ENCODE measurements at places on chromosomes 5 and 9. TPM values are rescaled to one million over a fixed set of nuclear protein-coding genes. Genes with fewer than 3 reads are reported as not detected.

DNA sequence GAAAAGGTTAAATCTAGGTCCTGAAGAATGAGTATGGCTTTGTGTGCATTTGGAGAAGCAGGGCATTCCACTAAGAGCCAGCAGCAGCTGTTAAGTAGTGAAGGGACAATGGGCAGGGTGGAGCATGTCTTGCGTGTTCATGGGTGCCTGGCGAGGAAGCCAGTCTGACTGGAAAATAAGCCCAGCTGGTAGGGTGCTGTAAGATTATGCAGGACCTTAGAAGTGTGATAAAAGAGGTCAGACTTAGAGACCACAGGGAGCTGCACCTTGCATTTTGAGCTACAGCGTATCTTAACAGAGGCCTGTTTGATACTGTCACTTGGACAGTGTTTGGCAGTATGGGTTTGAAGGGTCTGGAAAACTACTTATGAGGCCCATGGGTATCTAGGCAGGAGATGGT is 131.7 kb upstream of the ELL2 start:
- DNase-seq = peak; percentile 15

DNA sequence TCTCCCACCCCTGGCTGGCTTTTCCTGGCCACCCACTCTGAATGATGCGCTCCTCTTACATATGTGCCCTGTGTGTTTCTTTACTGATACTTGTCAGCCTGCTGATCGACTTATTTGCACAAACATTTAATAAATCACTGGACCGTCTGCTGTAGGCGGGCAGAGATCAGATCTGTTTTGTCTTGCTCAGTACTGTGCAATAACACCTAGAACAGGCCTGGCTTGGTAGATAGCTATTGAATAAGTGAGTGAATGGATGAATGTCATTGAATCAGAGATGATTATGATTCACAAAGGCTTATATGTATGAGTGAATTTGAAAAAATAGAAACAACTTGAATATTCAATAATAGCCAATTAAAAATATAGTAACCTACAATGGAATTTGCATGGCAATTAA is 165.1 kb downstream of the RGS3 start:
- no peak for DNase-seq

- no peak for DNase-seq
Measured at GRCh38 chr5:1032551-1033027, 24.0 kb downstream of the NKD2 start.

GRCh38 chr9:87573841-87574342 is 76.2 kb downstream of the DAPK1 start:
- DNase-seq = no peak

GRCh38 chr9:88379352-88379751 is 8.9 kb upstream of the SPIN1 start:
- DNase-seq = no peak

HTR1A gene
- not detected for total RNA-seq

GRCh38 chr5:1294835-1295649 is at the start of gene TERT:
TERT (minus strand) TSS chr5:1295068; CDS start chr5:1294989, 79 bp downstream.
- peak; percentile 59 for DNase-seq

SPAG8 gene
- 2.5 TPM for total RNA-seq

ZDHHC11B gene
- 0.41 TPM for total RNA-seq

TESK1 gene
- total RNA-seq = 71.9 TPM

GRCh38 chr5:93328833-93329232 is 252.2 kb downstream of the NR2F1-AS1 start:
- no peak for DNase-seq

SMIM33 gene
- total RNA-seq = 5.2 TPM

DNA sequence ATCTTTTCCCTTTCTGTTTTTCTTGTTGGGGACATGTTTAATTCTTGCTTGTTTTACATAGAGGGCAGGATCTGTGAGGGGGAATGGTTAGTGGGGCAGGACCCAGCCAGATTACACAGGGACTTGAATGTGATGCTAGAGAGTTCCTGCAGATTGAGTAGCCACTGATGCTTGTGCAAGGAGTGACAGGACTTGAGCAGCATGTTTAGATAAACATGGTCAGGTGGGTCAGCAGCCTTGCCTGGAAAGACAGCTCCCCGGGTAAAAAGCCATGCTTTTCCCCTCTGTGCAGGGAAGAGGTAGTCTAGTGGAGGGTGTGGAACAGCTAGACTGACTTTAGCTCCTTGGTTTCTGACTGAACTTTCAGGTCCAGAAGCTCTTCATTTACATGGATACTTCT is 261.2 kb downstream of the AOPEP start:
- no peak for DNase-seq

GRCh38 chr5:148378670-148379069 is 5.1 kb upstream of the FBXO38 start:
- no peak for DNase-seq

DNA sequence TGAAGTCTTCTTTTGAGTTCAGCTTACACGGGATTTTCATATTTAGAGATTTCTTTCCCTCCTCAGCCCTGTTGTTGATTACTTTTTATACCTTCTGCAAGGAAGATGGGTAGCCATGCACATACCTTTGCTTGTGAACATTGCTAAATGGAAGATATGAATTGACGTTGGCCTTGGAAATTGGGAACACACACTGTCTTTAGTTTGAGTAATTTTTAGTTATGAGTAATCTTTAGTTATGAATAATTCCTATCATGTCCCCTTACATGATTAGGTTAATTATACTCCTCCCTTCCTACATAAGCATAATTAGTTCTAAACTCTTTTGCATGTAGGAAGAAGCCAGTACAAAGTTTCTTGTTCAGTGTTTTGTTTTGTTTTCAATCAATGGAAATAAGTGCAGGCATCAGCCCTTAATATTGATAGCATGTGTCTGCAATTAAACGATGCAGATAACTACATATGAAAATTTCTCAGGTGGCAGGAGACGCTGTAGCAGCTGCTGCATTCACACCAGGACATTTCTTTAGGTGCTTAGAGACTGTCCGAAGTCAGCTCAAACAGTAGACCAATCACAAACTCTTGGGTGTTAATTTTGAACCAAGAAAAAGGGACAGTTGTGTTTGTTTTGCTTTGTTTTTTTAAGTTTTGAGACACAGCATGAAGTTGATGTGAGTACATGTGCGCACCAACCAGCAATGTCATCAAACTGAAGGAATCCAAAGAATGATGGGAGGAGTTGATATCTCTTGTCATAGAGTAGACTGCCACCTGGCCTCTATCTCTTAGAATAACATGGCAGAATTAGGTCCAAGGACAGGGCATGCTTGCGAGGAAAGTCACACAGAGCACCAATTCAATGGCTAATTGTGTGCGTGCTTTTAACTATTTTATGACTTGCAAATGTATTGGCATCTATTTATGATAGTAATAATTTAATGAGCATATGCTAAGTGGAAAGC is 51.4 kb downstream of the SMARCA2 start:
- DNase-seq = no peak

DNA sequence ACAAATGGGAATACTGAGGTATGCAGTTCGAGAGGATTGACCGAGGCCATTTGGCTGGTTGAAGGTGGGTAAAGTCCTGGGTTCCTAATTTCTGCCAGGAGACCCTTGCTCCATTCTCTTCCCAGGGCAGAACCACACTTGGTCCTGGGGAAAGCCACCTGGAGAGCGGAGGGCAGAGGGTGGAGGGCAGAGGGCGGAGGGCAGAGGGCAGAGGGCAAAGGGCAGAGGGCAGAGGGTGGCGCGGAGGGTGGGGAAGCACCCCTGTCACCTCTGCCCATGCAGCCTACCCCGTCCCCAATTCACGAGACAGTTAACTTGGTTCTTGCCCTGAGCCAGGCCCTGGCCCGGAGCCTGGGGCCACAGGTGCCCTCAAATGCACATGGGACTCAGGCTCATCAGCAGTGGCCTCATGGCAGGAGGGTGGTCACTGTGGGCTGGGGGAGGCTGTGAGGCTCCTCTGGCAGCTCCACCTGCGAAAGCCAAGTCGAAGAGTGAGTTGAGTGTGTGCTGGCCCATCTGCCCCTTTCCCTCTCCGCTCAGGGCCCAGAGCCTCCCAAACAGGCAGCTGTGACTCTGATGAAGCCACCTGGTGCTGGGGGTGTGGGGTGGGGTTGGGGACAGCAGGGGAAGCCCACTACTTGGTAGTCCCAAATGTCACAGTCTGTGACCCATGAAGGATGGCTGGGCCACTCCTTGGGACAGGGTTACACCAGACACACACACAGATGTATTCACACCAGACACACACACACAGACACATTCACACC is 28.0 kb upstream of the FCN1 start:
- no peak for DNase-seq

GRCh38 chr9:93479726-93480125 is 26.3 kb upstream of the FAM120AOS start:
- DNase-seq = no peak

- DNase-seq = no peak
Measured at GRCh38 chr5:7218141-7218540, 177.8 kb upstream of the ADCY2 start.

DNA sequence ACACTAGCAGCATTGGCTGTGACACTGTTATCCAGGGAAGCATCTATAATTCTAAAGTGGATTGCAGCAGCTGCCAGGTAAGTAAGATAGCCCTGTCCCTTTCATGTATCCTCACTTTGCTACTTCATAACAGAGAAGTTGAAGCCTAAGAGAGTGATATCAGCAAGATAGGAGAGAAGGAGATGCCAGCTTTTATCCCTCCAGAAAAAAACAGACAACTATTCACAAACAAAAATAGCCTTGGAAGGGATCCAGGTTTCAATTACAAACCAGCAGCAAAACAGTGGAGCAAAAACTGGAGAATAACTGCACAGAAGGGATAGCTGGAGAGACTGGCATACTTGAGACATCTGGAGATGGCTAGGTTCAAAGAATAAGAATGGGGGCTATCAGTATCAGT is 19.6 kb upstream of the VCAN start:
- DNase-seq = no peak

OMD gene
- total RNA-seq = 5.1 TPM

PRRX2 gene
- total RNA-seq = 0.89 TPM

ACO1 gene
- 50.4 TPM for total RNA-seq

- no peak for DNase-seq
Measured at GRCh38 chr5:10724781-10725507, 36.1 kb downstream of the DAP start.

- DNase-seq = no peak
Measured at GRCh38 chr5:143426437-143426991, 23.0 kb upstream of the NR3C1 start.

GRCh38 chr5:4453655-4454054 is 686.5 kb upstream of the ADAMTS16 start:
- no peak for DNase-seq

GRCh38 chr5:52783226-52783959 is 4.3 kb upstream of the ITGA1 start:
- DNase-seq = no peak

CCNJL gene
- total RNA-seq = 25.0 TPM

DNA sequence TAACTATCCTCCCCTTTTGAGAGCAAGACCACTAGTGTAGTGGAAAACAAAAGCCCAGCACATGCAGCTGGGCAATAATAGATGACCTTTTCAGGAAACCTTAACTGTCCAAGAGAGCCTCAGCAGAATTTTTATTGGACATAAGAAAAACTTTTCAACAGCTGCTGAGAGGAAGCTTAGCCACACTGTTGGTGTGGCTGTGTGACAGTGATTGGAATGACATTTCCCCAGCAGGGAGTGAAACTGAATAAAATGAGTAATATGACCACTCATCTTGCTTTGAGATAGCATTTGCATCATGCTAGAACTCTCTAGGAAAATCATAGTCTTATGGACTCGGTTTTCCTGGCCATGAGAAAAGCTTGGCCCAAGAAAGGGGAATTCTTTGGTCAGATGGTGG is 687.8 kb downstream of the SLCO4C1 start:
- DNase-seq = no peak

- no peak for DNase-seq
Measured at GRCh38 chr9:89592963-89593726, 11.7 kb upstream of the GADD45G start.

RPL35 gene
- 897 TPM for total RNA-seq

LIX1 gene
- not detected for total RNA-seq

DNAH5 gene
- total RNA-seq = 0.70 TPM

PCDHGA7 gene
- 5.6 TPM for total RNA-seq

DNA sequence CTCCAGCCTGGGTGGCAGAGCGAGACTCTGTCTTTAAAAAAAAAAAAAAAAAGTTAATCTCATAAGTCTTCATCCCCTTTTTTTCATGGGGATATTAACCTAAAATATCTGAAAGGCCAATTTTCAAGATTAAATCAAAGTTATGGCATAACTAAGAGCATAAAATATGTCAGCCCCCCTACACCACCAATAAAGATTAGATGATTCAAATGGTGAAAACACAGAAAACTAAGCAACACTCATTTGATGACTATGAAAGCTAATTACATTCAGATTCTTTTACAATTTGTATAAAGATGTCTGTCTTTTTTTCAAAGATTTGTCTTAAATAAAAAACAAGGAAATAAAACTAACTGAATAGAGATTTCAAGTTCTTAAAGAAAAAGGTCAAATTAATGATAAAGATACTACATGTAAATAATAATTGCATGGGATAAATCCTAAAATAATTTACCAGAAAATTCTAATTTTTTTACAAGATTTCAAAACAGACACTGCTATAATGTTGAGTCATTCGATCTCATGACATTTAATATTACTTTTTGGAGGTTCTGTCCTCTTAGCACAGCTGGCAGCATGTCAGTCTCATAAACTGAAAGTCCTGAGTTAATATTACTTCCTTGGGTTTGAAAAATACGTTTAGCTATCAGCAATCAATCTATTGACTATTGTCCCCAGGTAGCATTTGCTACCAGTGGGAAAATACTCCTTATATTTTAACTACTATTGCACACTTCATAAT is 112.9 kb downstream of the KIAA0825 start:
- DNase-seq = no peak

TAF1L gene
- not detected for total RNA-seq

- DNase-seq = peak; percentile 36
Measured at GRCh38 chr9:136141682-136142413, 23.2 kb upstream of the TMEM250 start.

GRCh38 chr5:89246864-89247263 is 363.9 kb upstream of the MEF2C start:
- no peak for DNase-seq

DNA sequence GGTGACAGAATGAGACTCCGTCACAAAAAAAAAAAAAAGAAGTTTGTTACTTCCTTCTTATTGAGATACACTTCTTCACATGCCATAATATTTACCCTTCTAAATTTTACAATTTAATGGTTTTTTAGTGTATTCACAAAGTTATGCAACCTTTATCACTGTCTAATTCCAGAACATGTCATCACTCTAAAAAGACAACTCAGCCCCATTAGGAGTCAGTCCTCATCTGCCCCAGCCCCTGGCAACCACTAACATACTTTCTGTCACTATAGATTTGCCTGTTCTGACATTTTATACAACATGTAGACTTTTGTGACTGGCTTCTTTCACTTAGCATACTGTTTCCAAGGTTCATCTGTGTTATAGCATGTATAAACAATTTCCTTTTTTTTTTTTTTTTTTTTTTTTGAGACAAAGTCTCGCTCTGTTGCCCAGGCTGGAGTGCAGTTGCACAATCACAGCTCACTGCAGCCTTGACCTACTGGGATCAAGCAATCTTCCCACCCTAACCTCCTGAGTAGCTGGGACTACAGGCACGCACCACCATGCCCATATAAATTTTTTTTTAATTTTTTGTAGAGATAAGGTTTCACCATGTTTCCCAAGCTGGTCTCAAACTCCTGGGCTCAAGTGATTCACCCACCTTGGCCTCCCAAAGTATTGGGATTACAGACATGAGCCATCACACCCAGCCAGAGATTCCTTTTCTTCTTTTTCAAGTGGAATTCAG is 18.0 kb downstream of the AQP3 start:
- DNase-seq = no peak

IRGM gene
- total RNA-seq = not detected
